ENCODE measurements at places on chromosomes 7 and 10.
A peak's percentile ranks its signal among the peaks of the same experiment; 100 is the strongest.

DNA sequence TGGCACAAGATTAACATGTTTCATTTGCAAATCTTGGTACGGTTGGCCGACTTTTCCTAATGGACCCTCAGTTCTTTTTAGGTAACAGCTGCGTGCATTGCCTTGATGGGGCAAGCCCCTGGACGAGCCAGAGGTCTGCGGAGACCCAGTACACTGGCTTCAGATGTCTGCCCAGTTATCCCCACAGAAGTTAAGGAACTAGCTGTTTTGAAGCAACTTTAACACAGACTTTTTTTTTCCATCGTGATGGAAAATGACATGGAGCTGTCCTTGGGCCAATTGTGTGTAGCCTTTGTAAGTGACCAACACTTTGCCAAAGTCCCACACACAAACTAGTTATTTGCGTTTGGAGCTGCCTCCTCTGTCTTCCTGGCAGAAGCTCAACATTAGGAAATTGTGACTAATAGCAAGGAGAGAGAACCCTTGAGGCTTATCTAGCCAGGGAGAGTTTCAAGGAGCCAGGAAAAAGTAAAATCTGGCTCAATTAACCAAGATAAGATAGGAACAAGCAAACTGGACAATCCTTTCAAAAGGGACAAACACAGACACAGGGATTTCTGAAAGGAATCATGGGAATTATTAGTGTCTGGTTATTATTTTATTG is 99.6 kb upstream of the BMPER start:
- peak; percentile 69 for DNase-seq

DNA sequence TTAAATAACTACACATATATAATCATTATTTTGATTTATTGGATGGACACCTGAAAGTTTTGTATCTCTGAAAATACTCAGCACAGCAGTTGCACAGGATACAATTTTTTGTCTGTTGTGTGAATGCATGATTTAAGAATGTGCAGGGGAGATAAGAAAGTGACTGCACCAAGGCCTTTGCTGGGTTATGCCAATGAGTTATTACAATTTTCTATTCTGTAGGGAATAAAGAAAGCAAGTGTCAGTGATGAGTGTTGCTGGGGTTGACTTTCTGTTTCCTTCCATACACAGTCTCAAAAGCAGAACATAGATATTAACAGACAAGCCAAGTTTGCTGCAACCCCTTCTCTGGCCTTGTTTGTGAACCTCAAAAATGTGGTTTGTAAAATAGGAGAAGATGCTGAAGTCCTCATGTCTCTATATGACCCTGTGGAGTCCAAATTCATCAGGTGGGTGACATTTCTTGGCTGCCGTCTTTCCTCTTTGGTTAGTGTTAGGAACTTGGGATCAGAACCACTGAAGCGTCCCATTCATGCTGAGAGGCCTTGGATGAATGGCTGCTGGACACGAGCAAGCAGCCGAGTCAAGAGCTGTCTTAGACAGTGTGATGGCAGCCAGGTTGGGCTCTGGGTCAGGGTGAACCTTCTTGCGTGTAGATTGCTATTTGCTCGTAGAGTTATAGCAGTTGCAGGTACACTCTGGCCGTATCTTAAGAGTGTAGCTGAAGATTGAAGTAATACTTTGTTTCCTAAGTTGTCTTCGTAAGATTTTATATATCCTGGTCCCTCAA is 92.8 kb downstream of the DOCK1 start:
- no peak for DNase-seq

GRCh38 chr10:8722835-8723234 is 668.3 kb downstream of the GATA3 start:
- DNase-seq = no peak

GRCh38 chr10:64173826-64174225 is 652.6 kb downstream of the REEP3 start:
- no peak for DNase-seq

GRCh38 chr10:74586088-74586585 is 240.3 kb upstream of the KAT6B start:
- DNase-seq = no peak

DNA sequence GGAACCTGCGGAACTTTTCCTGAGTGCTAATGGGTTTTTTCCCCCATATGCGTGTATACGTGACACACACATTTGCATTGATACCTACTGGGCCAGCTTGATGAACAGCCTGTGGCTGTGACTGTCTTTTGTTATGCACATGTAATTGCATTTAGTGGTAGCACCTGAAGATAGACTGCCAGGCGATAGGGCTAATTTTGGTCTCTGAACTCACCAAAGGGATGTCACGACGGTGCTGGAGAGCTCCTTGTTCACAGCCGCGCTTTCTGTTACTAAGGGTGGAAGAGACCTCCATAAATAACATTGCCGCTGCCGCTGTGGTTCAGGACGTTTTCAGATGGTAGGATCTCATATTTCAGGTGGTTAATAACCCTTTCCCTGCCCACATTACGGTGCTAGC is 133.2 kb downstream of the CAMK1D start:
- no peak for DNase-seq

Measured in stromal cell of bone marrow (primary cell).